CD8-positive, alpha-beta memory T cell (primary cell): ENCODE measurements at places on chromosomes 12 and 14.

DNA sequence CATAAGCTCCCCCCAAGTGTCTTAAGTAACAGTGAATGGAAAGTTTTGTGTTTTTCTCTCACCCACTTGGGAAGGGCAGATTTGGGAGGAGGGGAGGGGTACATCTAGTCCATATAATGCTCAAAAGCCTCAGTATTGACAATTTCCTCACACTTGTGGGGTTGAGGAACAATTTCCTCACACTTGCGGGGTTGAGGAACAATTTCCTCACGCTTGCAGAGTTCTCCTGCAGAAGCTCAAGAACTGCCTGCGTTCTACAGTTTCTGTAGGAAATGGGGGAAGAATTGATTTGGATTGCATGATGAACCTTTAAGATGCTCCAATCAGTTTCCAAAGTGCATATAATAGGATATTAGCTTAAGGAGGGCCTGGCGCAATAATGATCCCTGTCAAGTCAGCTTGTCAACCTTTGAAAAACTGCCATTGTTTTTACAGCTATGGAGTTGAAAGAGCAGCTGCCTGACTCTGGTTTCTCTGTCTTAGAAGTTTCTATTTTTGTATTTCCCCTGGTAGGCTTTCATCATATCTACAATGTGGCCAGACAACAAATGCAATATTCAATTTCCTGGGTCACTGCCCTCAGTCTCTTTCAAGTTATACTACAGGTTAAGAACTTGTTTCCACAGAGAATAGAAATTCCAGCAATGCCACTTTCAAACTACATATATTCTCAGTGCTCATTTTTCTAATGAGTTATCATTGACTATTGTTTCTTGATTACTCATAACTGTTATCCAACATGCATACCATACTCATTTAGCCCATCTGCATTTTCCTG lies 66.5 kb downstream of the PLEKHG7 start:
- no peak for DNase-seq
- no peaks in the 10 kb centered on the region for H3K36me3 ChIP-seq
- no peaks in the 10 kb centered on the region for H3K27me3 ChIP-seq
- peak overlapping the region; percentile 6 for H3K4me3 ChIP-seq

DNA sequence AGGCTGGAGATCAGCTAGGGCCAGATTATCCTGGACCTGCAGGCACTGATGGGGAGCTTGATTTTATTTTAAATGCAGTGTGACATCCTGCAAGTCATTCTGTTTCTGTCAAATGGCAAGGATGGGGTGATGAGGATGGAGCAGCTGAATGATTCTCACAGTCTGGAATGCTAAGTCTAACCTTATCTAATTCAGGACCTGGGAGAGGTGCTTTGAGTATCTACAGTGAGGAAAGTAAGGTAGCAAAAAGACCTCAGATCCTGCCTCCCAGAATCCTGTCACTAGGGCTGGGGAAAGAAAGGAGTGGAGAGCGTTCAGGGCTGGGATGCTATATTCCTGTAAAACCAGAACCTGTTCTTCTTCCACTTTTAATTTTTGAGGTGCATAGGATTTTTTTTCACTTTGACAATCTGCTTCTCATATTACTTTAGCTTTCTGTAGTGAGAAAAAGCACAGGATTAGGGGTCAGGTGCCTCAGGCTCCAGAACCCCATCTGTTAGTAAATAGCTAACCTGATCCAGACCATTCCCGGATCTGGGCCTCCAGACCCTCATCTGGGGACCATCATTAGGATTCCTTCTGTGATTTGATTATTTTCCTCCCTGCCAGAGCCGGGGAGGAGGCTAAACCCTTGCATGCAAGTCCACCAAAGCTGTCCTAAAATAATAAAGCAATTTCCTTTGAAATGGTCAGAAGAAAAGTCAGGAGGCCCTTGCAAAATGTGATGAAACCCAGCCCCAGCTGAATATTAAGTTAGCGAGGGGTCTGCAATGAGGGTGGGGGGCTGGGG lies 54.7 kb downstream of the ASCL1 start:
- H3K27ac ChIP-seq: no peak overlapping the region
- no peaks in the 10 kb centered on the region for H3K27me3 ChIP-seq
- no peak for DNase-seq
- H3K36me3 ChIP-seq: no peaks in the 10 kb centered on the region
- H3K4me3 ChIP-seq: no peak overlapping the region
- no peaks in the 10 kb centered on the region for H3K4me1 ChIP-seq

- H3K4me3 ChIP-seq: peak overlapping the region; percentile 46
- peak; percentile 26 for DNase-seq
- H3K4me1 ChIP-seq: peaks cover 55% of the 10 kb centered on the region
- no peaks in the 10 kb centered on the region for H3K36me3 ChIP-seq
Measured at GRCh38 chr12:123076604-123077297, 74.1 kb downstream of the PITPNM2 start.

DNA sequence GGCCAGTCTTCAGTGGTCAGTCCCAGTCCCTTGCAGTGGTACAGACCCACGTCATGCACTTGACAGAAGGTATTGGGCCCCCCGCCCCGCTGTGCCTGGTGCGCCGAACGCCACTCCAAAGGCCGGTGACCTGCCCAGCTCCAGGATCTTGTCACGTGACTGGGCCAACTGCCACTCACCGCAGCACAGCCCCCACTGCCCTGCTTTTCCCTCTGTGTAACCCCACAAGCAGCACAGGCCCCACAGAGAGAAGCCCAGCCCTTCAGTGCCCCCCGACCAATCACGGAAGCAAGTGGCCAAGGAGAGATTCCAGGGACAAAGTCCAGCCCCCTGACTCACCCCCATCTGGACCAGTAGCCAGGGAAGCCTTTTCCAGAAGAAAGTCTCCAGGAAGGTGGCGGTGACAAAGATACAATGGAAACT lies 498 bp downstream of the GPR132 start:
- no peaks in the 10 kb centered on the region for H3K27me3 ChIP-seq
- peak overlapping the region; percentile 99 for H3K4me3 ChIP-seq
- H3K4me1 ChIP-seq: peaks cover 86% of the 10 kb centered on the region
- peak overlapping the region; percentile 89 for H3K27ac ChIP-seq
- DNase-seq: no peak

DNA sequence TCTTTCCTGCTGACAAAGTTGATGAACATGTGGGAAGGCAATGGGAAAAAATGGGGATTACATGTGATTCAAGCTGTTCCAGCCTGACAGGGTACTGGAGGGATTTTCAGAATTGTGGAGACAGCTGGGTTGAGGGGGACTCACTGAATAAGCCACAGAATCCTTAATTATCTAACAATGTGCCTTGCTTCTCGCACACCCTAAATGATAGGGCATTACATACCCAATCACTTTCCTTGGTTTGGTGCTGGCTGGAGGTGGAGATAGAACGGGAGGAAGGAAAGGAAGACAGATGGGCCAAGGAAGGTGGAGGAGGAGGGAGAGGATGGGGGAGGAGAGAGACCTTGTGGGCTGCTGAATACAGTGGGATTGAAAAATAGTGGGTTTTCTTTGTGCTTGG lies 20.7 kb downstream of the PELI2 start:
- H3K4me3 ChIP-seq: no peak overlapping the region
- H3K27ac ChIP-seq: no peak overlapping the region
- H3K36me3 ChIP-seq: no peaks in the 10 kb centered on the region

DNA sequence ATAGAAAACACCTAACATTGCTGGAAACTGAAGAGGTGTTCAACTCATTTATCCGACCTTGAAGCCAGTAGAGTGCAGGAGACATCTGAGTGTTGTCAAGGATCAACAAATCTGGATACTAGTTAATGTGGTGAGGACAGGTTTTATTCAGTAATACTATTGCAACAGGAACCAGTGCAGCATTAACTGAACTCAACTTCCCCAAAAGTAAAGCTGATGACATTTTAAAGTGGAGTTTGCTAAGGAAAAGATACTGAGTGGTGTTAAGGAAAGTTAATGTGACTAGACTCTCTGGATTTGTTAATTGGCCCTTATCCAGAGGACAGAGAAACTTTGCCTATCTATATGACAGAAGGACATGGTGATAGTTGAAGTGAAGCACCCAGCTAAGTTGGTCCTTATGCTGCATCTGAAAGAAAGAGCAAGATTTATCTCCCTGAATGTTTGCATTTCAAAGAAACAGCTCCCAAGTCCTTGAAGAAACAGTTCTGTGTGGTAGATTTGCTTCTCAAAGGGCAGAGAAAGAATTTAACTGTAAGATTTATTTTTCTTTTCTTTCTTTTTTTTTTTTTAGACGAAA lies 1.2 kb upstream of the CLEC7A start:
- H3K4me1 ChIP-seq: no peaks in the 10 kb centered on the region
- no peaks in the 10 kb centered on the region for H3K27me3 ChIP-seq
- DNase-seq: no peak
- no peak overlapping the region for H3K27ac ChIP-seq

- DNase-seq: no peak
- no peaks in the 10 kb centered on the region for H3K4me1 ChIP-seq
- H3K36me3 ChIP-seq: no peaks in the 10 kb centered on the region
- H3K27me3 ChIP-seq: no peaks in the 10 kb centered on the region
- no peak overlapping the region for H3K4me3 ChIP-seq
Measured at GRCh38 chr12:30850684-30851083, 75.9 kb upstream of the TSPAN11 start.

- no peak overlapping the region for H3K27ac ChIP-seq
- no peaks in the 10 kb centered on the region for H3K36me3 ChIP-seq
- no peak overlapping the region for H3K4me3 ChIP-seq
- H3K4me1 ChIP-seq: no peaks in the 10 kb centered on the region
- no peaks in the 10 kb centered on the region for H3K27me3 ChIP-seq
- DNase-seq: no peak
Measured at GRCh38 chr12:127241072-127241817, 1025.7 kb upstream of the TMEM132C start.

DNA sequence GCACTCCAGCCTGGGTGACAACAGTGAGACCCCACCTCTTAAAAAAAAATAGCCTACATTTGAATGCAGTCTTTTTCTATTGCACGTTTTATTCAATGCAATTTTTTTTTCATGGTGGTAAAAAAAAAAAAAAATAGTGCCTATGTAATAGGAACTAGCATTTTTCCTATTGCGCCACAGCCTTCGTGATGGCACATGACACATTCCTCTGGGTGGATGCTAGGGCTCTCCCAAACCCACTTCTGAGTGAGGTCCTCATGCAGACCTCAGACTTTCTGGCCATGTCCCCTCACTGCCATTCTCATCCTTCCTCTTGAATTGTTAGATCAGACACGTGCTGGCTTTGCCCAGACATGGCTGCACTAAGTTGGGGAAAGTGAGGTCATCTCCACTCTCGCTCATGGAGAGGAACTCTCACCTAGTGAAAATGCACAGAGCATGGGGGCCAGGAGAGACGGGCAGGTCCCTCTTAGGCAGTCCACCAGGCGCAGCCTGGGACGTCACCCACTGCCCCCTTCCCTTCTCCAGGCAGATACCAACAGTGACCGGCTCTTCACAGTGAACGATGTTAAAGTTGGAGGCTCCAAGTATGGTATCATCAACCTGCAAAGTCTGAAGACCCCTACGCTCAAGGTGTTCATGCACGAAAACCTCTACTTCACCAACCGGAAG lies 19.2 kb downstream of the DCAF4 start:
- DNase-seq: no peak
- no peak overlapping the region for H3K4me3 ChIP-seq
- no peaks in the 10 kb centered on the region for H3K4me1 ChIP-seq
- H3K36me3 ChIP-seq: peaks cover 15% of the 10 kb centered on the region
- H3K27ac ChIP-seq: no peak overlapping the region
- H3K27me3 ChIP-seq: no peaks in the 10 kb centered on the region

DNA sequence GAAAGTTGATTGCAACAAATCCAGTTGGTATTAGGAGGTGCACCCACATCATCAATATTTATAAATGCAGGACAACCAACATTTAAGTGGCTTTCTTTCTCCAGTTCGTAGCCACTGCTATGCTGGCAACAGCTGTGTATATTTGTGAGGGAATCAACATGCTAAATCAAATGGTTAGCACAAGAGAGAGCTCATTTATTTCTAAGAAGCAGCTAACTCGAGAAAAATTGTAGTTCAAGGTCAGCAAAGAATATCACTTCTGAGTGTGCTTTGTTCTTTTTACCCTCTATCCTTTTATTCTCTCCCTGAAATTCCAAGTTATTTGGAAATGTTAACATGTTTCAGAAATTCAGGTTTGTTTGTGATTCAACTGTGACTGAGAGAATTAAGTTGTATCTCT lies 137.3 kb downstream of the NAV3 start:
- no peaks in the 10 kb centered on the region for H3K27me3 ChIP-seq
- no peaks in the 10 kb centered on the region for H3K36me3 ChIP-seq
- H3K4me1 ChIP-seq: no peaks in the 10 kb centered on the region
- DNase-seq: no peak

DNA sequence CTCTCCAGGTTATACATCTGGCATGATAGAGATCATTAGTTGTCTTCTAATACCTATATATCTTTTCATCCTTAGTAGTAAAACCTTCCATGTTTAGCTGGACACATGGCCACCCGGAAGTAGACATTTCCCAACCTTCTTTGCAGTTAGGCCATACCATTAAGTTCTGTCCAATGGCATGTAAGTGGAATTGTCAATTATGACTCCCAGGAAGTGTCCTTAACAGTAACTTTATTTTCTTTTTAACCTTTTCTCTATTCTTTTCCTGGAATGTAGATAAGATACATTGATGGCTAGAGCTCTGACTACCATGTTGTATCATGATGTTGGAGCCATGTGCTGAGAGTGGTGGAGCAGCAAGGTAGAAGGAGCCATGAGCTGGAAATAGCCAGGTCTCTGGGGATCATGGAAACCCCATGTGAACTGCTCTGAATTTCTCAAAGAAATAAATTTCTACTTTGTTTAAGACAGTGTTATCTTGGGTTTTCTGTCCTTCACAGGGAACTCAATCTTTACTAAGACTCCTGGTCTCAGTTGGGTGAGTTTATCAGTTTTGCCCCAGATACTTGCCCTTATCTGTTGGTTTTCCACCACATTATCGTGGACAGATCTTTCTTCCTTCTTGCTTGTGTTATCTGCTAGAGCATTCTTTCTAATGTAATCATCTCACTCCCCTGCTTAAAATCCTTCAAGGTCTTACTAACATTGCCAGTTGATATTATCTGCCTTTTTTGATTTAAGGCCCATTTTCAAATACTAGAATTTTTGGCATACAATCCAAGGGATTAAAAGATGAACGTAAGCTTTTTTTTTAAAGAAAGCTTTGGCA lies 5.1 kb upstream of the LTA4H start:
- no peak overlapping the region for H3K4me3 ChIP-seq
- no peak overlapping the region for H3K27ac ChIP-seq
- H3K27me3 ChIP-seq: no peaks in the 10 kb centered on the region

DNA sequence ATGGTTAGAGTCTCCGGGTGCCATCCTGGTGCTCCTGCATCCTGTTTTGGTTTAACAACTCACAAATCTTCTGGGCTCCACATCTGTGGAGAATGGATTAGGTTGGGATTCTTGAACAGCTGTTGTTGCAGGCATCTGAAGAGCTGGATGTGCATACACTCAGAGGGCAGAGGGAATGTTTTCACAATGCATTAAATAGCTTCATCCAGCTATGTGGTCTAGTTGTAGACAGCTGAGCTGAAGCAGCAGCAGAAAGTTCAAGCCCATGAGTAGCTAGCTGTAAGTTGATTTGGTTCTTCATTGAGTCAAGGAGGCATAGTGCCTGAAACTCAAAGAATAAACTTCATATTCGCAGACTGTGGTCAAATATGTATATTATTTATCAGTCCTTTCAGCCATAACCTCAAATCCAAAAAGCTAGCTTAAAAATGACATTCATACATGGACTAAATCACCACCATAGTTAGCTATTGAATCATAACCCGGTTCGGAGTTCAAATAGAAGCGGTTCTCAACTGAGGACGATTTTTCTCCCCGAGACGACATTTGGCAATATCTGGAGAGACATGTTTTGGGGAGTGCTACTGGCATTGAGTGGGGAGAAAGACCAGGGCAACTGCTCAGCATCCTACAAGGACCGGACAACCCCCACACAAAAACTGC lies 858 bp upstream of the ANKRD13A start:
- H3K4me1 ChIP-seq: peaks cover 51% of the 10 kb centered on the region
- peak overlapping the region; percentile 21 for H3K27ac ChIP-seq
- DNase-seq: no peak
- H3K27me3 ChIP-seq: no peaks in the 10 kb centered on the region
- H3K4me3 ChIP-seq: peak overlapping the region; percentile 89
- H3K36me3 ChIP-seq: no peaks in the 10 kb centered on the region
